Renal cortex interstitium (tissue), 15 donors: ENCODE measurements at places on chromosomes 1 and 21. TPM values are rescaled to one million over a fixed set of nuclear protein-coding genes. Genes with fewer than 3 reads are reported as not detected.

ALG14 gene
- polyA plus RNA-seq, result 13.7 TPM

ZNF326 gene
- 85.9 TPM for polyA plus RNA-seq

PLCH2 gene
- polyA plus RNA-seq, result 0.62 TPM

PTPN7 gene
- 1.0 TPM for polyA plus RNA-seq
